ENCODE measurements at places on chromosomes 3 and 15.

- H3K4me3 ChIP-seq: no peak overlapping the region
- H3K27ac ChIP-seq: no peak overlapping the region
- no peaks in the 10 kb centered on the region for H3K36me3 ChIP-seq
- H3K27me3 ChIP-seq: no peaks in the 10 kb centered on the region
- DNase-seq: no peak
Observed at GRCh38 chr3:65433480-65433879, 605.2 kb downstream of the MAGI1 start.

GRCh38 chr3:11452312-11452711, 180.1 kb downstream of the ATG7 start:
- no peaks in the 10 kb centered on the region for H3K27me3 ChIP-seq
- H3K36me3 ChIP-seq: no peaks in the 10 kb centered on the region
- peaks cover 15% of the 10 kb centered on the region for H3K4me1 ChIP-seq
- no peak overlapping the region for H3K27ac ChIP-seq
- DNase-seq: no peak

- H3K36me3 ChIP-seq: no peaks in the 10 kb centered on the region
- DNase-seq: no peak
- no peak overlapping the region for H3K4me3 ChIP-seq
- no peaks in the 10 kb centered on the region for H3K27me3 ChIP-seq
Observed at GRCh38 chr15:58327958-58328357, 103.8 kb upstream of the LIPC start.

DNA sequence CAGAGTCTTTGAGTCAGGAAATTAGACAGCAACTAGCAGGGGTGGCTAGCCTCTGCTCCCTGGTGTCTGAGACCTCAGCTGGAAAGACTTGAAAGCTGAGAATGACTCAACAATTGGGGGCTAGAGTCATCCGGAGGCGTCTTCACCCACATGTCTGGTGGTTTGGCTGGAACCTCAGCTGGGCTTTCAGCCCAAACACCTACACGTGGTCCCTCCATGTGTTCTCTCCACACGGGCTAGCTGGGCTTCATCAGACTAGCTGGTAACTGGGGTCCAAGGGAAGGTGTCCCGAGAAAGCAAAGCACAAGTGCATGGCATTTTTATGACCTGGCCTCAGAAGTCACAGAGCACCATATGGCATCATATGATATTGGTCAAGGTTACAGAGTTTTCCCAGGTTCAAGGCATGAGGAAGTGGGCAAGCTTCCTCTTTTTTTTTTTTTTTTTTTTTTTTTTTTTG, 19.9 kb upstream of the ABHD2 start:
- H3K4me3 ChIP-seq: peak overlapping the region; percentile 49
- H3K36me3 ChIP-seq: no peaks in the 10 kb centered on the region
- H3K27ac ChIP-seq: no peak overlapping the region
- no peak for DNase-seq

GRCh38 chr3:124217542-124217941, 225.6 kb upstream of the ROPN1 start:
- no peaks in the 10 kb centered on the region for H3K27me3 ChIP-seq
- no peak for DNase-seq
- no peak overlapping the region for H3K27ac ChIP-seq
- H3K4me1 ChIP-seq: no peaks in the 10 kb centered on the region
- H3K36me3 ChIP-seq: no peaks in the 10 kb centered on the region

- no peaks in the 10 kb centered on the region for H3K27me3 ChIP-seq
- H3K36me3 ChIP-seq: no peaks in the 10 kb centered on the region
- no peak overlapping the region for H3K27ac ChIP-seq
- DNase-seq: peak; percentile 48
Observed at GRCh38 chr3:195771646-195772300, 40.0 kb downstream of the MUC4 start.

- no peak for DNase-seq
- peaks cover 16% of the 10 kb centered on the region for H3K36me3 ChIP-seq
- peak overlapping the region; percentile 73 for H3K4me3 ChIP-seq
- H3K4me1 ChIP-seq: peaks cover 93% of the 10 kb centered on the region
- H3K27me3 ChIP-seq: peaks cover 9% of the 10 kb centered on the region
Observed at GRCh38 chr3:48428088-48428571, 1.8 kb downstream of the PLXNB1 start.
